NCI-H1436 (cell line): ENCODE measurements at places on chromosomes 1 and 21.
A peak's percentile ranks its signal among the peaks of the same experiment; 100 is the strongest.

DNA sequence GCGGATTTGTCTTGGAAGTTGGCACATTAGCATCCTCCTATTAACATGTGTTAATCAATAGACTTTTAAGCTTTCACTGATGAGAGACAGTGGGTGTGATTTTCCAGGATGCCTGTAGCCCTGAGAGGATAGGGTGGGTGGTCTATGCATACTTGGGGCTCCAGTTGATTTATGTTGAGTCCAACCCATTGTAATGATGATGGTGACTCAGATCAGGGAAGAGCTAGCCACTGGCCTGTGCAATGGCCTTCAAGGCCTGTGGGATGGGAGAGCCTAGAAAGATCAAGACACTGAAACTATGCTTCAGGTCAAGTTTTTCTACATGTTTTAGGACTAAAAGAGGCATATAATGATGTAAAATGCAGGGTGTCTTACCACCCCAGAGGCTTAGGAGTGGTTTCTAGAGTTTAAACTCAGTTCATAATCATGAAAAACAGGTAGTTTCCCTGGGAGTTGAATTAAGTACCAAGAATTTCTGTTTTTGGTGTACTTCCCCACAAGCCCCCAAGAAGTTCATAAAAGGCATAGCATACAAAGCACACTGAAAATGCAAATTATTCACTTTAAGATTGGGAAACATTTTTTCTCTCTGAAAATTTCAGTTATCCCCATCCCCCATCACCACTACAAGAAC lies 19.9 kb downstream of the BEND5 start:
- DNase-seq: no peak

GRCh38 chr1:241343956-241344355 lies 13.0 kb downstream of the RGS7 start:
- no peak for DNase-seq

DNA sequence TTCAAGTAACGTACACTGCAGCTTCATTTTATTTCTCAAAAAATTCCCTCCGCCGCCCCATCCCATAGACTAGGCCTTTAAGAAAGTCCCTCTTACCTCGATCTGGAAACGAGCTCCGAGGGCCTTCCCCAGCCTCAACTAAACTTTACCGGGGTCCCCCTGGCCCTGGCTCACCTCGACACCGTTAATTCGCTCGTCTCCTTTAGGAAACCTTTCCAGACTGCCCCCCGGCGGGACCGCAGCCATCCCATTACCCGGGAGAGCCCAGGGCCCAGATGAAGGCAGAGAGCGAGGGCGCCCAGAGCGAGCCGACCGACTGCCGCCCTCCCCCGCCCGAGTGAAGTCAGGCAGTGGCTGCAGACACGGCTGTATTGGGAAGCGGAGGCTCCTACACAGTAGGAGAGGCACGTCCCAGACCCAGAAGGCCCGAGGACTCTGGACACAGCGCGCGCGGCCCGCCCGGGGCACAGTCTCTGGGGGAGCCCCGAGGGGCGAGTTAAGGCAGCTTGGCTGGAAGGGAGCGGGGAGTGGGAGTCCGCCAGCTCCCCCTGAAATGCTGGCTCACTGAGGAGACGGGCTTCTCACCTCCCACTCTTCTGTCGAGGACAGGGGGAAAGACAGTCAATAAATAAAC lies 14.6 kb downstream of the SEMA6C start:
- no peak for DNase-seq

- no peak for DNase-seq
Observed at GRCh38 chr1:154581766-154582165, 14.2 kb downstream of the CHRNB2 start.

GRCh38 chr1:48001696-48002095 lies 4.5 kb upstream of the TRABD2B start:
- DNase-seq: no peak

DNA sequence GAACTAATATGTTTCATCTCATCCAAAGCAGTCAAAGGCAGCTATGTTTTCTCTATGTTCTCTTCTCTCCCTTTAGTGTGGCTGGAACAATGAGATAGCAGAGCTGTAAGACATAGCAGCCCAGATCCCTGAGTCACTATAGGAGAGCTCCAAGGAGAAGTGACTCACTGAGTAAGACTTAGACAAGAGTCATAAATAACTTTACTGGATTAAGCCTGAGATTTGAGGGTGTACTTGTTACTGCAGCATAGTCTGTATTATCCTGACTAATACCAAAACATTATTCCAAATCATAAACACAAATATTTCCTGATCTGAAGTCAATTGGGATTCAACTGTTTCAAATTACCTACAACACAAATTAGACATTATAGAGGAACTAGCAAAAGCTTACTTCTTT lies 3.9 kb downstream of the KRTAP19-8 start:
- DNase-seq: no peak

DNA sequence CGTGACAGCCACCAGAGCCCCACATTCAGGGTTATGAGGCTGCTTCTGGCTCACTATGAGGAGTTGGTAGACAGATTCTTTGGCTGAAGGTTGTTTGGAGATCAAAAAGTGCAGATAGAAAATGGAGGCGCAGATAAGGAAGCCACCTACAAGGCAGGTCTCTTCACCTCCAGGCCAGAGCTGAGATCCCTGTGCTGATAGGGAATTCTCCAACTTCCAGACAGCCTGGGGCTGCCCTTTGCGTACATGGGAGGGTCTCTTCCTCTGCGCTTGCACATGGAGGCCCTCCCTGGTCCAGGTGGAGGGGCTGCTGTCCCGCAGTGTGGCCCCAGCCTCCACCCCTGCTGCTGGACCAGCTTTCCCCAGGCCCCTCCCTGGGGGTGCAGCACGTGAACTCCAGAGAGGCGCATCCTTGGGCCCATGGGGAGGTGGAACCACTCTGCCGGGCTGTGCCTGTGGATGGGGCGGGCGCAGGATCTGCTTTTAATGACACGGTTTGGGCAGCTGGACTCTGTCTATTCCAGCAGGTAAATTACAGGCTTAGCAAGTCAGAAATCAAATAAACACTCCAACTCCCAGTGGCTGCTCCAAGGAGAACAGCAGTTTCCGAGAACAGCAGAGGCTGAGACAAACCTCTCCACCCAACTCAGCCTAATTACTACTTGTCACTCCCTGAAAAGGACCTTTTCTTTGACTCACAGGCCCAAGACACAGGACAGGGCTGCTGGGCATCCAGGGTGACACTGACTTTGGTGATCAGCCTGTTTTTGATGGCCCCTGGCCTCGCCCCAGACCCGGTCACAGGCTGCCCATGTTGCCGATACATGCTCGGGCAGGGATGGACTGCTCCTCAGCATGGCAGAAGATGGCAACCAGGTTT lies 12.4 kb downstream of the OXCT2 start:
- no peak for DNase-seq

GRCh38 chr1:171798765-171799164 lies 17.3 kb downstream of the METTL13 start:
- DNase-seq: no peak

GRCh38 chr1:114979278-114979891 lies 50.2 kb upstream of the TSHB start:
- peak; percentile 27 for DNase-seq

- DNase-seq: no peak
Observed at GRCh38 chr1:71464016-71464415, 383.2 kb upstream of the ZRANB2 start.

GRCh38 chr1:205598841-205599668 lies 32.8 kb downstream of the ELK4 start:
- no peak for DNase-seq

DNA sequence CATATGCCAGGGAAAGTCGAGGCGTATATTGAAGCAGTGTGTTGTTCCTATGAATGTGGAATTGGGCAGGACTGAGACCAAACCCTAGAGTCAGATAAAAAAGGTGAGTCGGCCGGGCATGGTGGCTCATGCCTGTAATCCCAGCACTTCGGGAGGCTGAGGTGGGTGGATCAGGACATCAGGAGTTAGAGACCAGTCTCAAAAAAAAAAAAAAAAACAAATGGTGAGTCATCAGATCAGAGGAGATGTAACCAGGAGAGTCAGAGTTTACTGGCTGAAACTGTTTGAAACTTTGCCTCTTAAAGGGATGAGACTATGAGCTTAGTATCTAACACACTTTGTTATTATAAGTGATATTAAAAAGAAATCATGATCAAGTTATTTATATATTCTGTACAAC lies 26.4 kb upstream of the SYCP1 start:
- DNase-seq: no peak

DNA sequence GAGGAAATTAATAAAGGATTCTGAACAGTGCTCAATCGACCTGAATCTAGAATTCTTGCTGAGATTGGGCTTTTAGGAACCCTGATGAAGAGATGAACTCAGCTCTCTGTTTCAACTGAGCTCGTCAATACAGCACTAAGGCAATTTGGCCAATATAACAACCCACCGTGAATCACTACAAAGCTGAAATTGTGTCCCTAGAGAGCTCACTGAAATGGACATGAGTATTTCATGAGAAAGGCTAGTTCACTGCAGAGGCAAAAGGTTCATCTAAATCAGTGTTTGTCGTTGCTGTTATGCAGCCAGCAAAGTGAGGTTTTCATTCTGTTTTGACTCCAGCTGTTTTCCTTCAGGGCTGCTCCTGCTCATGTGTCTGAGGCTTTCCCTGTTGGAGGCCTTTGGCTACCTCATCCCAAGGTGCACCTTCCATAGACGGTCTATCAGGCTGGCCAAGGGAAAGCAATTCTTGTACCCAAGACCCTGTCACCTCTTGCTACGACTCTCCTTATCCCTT lies 83.5 kb downstream of the URB2 start:
- no peak for DNase-seq

- DNase-seq: no peak
Observed at GRCh38 chr21:28729887-28730286, 262.8 kb downstream of the LTN1 start.

DNA sequence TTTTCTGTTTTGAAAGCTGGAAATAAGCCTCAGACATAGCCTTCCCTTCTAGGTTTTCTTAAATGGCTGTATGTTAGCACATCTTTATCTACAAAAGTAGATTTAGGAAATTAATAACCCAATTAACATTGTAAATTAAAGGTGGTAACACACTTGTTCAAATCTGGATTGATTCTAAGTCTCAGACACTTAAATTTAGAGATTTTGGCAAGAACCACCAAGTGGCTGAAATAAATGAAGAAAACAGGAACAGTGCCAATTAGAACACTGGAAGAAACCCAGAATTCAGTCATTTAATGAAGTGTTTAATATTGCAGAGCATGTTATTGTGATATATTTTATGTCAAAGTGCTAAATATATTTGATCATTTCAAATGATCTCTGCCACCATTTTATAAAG lies 628.2 kb downstream of the USP25 start:
- DNase-seq: no peak

- no peak for DNase-seq
Observed at GRCh38 chr1:113452921-113453770, 62.8 kb downstream of the MAGI3 start.

GRCh38 chr1:67831850-67832513 lies 1.3 kb downstream of the GNG12 start:
- DNase-seq: no peak

- no peak for DNase-seq
Observed at GRCh38 chr1:160652924-160653619, 6.2 kb upstream of the SLAMF1 start.

DNA sequence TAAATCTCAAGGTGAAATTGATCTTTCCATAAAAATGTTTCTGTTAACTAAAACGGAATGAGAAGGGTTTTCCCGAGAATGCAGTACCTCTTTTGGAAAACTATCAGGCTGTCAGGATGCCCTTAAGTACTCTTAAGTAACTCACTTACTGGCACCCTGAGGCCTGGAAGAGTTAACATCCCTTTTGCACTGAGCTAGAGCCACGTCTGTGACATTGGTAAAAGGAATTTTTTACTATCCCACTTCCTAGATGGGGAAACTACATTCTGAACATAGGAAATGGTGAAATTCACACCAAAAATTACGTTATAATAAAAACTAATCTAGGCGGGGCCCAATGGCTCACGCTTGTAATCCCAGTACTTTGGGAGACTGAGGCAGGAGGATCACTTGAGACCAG lies 39.7 kb upstream of the MAP10 start:
- no peak for DNase-seq

- no peak for DNase-seq
Observed at GRCh38 chr1:40392221-40392620, 18.7 kb downstream of the SMAP2 start.

DNA sequence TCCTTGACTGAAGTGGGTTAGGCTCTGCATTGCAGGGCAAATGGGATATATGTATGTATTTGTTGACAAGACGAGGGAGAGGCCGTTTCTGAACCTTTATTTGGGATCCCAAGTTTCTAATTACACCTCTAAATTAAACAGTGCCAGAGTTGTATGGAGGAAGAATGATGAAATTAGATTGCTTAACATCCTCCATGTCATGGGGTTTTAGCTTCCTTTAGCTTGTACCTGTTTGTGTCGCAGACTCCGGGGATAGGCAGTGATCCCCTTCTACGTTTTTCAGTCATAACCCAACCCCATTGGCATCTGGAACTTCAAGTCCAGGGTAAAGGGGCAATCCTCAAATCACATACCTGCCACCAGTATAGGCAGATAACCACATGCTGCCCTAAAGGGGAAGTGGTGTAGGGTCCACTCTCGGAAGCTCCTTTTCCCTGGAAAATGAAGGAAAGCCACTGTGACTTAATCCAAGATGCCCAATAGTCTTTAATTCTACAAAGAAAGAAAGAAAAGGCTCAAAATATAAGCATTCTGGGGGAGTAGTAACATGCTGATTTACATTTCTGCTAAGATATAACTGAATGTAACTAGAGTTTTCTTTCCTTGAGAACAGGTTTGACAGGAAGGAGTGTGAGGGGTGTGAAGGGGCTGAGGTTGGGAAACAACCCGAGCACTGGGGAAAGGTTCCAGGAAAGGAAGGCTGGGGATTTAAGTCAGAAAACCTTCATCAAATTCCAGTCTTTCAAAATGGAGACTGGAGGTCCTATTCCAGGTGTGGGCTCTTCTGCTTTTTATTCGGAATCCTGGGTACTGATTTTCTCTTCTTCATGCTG lies 77.6 kb downstream of the RGL1 start:
- DNase-seq: no peak

DNA sequence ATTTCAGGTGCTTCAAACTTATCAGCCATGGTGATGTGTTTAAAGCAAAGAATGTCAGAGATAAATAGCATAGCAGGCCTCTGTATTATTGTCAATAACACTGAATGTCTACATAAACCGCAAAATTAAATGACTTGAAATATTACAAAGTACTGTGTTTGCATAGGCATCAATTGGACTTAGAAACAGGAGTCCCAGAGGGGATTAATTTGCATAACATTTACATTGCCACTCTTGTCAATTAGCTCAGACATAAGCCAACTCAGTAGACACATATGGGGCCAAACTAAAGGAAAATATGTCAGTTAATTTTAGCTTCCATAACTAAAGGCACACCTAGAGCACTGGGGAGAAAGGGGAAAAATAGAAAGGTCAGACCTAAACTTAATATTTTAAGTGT lies 814.5 kb upstream of the NEGR1 start:
- peak; percentile 20 for DNase-seq
